ENCODE measurements at places on chromosomes 3 and 15.

- DNase-seq: no peak
Measured at GRCh38 chr15:52698514-52698913, 19.3 kb upstream of the ATOSA start.

DNA sequence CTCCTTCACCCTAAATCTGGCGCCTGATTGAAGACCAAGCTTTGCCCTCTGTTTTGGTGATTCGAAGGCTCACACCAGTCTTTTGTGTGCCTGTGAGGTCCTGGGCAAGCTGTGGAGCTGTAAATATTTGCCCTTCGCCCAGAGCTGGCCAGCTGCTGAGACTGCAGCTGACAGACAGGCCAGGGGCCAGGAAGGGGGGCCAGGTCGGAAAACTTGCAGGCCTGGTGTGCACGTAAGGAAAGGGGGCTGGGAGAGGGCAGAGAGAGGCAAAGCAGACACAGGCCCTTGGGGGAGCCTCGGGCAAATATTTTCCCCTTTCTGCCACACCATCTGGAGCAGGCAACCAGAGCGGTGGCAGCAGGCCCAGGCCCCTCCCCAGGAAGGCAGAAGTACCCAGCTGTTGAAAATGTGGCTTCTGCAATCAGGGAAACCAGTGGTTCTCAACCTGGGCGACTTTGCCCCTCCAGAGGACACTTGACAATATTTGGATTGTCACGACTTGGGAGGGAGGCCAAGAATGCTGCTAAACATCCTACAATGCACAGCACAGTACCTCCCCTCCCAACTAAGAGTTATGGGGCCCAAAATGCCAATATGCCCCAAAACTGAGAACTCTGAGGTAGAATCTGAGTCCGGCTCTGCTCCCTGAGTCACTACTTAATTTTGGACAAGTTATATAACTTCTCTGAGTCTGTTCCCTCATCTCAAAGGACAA, 2.5 kb downstream of the PDZRN3 start:
- DNase-seq: peak; percentile 50

GRCh38 chr3:180600473-180600872, 1.5 kb upstream of the TTC14 start:
- no peak for DNase-seq

DNA sequence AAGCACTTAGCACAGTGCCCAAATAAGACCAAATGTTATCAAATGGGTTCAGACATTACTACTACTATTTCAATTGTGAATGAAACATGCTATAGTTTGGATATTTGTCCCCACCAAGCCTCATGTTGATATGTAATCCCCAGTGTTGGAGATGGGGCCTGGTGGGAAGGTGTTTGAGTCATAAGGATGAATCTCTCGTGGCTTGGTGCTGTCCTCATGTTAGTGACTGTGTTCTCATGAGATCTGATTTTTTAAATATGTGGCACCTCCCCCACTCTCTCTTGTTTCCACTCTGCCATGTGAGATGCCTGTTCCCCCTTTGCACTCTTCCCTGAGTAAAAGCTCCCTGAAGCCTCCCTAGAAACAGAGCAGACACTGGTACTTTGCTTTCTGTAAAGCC, 148.7 kb upstream of the TGFBR2 start:
- DNase-seq: no peak

- DNase-seq: no peak
Measured at GRCh38 chr3:99825004-99825640, 7.5 kb downstream of the CMSS1 start.

DNA sequence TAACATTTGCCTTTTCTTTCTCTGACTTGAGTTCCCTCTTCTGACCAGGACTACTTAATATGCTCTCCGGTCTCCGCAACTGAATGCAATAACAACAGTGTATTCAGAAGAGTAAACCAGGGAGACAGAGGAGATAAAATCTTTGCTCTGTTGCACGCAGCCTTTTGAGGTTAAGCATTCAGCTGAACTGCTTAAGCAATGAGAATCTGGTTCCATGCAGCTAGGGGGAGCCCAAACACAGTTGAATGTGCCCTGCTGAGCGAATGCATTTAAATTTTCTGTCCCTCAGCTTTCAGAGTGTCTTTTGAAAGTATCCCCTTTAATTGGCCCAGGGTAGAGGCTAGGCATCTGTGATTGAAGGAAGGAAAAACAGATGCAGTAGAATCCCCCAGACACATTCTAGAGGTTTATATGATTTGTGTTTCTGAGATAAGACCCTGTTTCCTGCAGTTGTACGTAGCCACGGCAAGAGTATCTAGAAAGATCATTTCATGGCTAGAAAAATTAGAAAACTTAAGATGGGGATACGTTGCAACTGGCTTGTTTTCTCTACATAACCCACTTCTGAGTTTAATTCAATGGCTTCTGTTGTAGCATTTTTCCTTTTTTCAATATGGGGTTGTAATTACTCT, 309.6 kb downstream of the TUSC7 start:
- DNase-seq: peak; percentile 71

DNA sequence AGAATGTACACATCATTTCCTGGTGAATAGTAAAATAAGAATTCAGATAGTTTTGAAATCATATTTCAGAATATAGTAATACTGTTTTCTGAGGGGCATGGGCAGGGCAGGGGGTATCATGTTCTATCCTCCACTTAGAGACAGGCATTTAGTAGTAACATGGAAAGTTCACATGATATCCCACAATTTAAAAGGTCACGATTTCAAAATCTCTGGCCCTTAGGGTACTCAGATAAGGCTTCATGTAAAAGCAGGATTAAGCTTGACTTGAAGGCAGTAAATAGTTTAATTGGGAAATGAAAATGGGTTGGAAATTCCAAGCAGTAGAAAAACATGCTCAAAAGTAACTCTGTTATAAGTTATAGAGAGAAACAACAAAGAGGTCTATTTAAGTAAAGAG, 353.2 kb upstream of the AGTR1 start:
- DNase-seq: no peak

DNA sequence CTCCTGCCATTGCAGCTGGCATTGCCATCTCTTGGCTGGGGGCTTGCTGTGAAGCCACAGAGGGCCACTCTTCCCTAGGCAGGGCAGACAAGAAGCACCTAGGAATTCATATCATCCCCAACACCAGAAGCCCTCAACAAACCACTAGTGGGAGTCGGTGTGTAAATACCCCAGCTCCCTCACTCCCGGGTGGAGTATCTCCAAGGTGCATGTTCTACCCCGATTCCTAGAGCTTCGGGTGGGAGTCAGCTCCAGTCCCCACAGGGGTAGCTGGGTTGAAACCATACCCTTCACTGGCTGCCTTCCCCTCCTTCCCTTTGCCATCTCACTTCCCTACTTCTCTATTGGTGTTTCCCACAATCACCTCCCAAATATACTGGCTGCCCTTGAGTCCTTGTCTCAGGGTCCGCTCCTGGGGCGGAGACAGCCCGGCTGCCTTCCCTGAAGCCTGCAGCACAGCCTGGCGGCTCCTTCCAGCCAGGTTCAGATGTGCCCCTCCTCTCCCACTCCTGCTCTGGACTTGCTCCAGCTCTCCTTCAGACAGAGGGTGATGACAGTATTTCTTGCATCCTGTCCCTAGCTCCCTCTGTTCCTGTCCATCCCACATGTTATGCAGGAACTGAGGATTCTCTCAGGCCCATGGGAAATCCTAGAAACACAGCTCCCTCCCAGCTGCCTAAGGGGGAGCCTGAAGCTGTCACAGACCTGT, 33.3 kb downstream of the FAM3D start:
- DNase-seq: no peak

- DNase-seq: no peak
Measured at GRCh38 chr3:138888560-138888959, 53.8 kb upstream of the PIK3CB start.

- no peak for DNase-seq
Measured at GRCh38 chr3:31469385-31469784, 63.3 kb upstream of the STT3B start.

DNA sequence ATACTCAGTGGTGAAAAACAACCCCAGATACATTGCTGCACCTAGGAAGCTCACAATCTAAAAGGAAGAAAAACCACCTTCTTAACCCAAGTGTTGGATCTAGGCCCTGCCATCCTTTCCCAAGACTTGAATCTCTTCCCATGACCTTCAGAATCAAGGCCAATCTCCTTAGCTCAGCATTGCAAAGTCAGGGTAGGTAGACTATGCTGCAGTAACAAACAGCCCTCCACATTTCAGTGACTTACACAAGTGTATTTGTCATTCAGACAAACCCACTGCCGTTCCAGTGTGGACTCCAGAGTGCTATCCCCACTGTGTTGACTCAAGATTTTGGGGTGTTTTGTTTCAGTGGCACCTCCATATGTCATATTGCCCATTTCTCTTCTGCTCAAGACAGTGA, 278.4 kb downstream of the UACA start:
- no peak for DNase-seq

DNA sequence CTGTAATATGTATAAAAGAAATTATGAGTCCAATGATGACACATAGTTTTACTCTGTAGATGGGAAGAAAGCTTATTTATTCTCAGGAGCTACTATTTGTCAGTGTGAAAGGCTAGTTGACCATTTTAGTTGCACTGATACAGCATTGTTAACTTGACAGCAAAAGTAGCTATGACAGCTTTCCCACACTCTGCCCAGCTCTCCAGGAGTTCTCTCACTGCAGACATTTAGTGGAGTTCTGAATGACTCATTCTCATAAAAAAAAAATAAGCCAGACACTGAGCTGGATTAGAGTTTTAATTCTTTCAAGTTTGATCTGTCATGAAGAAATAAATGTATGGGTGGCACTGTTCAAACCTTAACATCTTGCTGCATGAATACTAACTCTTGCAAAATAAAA, 77.2 kb upstream of the CFAP20DC start:
- DNase-seq: no peak

DNA sequence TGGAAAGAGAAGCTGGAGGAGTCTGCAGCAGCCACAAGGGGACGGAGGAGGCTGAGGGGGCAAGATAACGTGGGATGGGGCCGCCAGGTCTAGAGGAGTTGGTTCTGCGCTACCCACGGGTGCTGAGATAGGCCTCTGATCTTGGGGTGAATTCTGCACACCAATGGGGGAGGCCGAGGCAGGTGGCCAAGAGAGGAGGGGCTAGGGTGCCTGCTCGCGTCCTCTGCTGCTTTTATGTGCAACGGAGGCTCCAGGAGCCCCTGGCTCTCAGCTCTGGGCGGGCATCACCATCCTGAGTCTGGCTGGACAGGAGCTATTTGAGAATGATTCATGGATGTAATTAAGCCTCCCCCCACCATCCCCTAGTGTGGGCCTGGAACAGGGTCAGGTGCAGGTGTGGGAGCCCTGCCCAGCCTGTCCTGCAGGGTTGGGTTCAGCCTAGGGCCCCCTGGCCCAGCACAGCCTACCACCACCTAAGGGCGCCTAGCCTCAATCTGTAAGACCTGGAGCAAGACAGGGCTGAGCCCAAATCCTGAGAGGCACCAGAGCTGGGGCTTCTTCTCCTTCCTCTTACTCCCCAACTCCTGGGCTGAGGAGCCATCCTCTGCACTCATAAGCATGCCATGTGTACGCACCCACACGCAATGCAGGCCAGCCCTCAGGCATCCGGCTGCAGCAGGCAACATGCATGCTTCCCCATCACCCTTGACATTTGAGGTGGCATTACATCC, 32.3 kb upstream of the SEMA3F start:
- no peak for DNase-seq

GRCh38 chr15:82931221-82931620, 21.3 kb downstream of the HOMER2 start:
- DNase-seq: no peak

GRCh38 chr3:160735826-160736225, 20.2 kb upstream of the PPM1L start:
- DNase-seq: peak; percentile 64

DNA sequence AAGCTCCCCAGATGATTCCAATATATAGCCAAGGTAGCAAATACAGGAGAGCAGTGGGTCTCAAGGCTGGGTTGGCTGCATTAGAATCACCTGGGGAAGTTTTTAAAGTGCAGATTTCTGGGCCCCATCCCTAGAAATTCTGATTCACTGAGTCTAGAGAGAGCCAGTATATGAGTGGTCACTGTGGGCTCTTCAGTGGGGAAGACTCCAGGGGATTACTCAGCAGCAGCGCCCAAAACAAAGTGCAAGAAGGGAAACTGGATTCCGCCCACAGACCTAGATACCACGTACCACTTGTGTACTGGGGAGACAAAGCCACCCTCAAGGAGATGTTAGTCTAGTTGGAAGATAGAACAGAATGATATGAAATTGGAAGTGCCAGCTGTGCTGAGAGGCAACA, 40.0 kb downstream of the NME9 start:
- DNase-seq: no peak

DNA sequence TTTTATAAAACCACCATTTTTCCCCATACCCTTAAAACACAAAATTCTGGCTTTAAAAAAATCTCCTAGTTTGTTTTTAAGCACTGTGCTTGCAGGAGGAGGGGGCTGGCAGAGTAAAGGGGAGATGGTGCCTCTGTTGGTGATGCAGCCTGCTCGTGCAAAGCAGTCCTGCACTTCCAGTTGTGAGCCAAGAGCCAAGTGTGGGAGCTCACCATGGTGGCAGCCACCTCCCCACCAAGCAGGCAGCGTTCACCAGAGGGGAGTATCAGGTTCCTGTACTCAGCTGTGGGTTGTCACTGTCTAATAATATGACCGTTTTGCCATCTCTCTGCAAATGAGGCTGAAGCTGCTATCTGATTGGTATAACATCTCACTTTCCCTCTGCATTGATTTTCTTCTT, 164.8 kb downstream of the SYNPR start:
- DNase-seq: no peak

- DNase-seq: no peak
Measured at GRCh38 chr3:156388497-156389448, 166.1 kb downstream of the SSR3 start.

- DNase-seq: no peak
Measured at GRCh38 chr3:45259133-45259532, 33.0 kb upstream of the TMEM158 start.

- peak; percentile 61 for DNase-seq
Measured at GRCh38 chr3:16658004-16658924, 53.0 kb upstream of the DAZL start.

DNA sequence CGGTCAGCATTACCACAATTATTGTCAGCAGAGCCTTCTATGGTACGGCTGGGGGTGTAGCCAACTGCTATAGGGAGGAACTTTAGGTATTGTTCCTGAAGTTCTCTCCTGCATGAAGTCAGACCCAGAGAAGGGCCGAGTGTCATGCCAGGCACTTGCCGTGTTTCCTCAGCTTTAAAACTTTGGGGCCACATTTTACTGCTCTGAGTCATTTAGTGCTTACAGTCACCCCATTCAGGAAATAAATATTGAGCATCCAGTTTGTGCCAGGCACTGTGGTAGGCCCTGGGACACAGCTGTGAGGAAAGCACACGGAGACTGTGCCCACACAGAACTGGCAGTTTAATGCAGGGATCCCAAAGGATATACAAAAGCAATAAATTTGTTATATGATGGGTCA, 54.5 kb upstream of the APEH start:
- no peak for DNase-seq

- no peak for DNase-seq
Measured at GRCh38 chr15:98232761-98233160, 272.3 kb downstream of the ARRDC4 start.

DNA sequence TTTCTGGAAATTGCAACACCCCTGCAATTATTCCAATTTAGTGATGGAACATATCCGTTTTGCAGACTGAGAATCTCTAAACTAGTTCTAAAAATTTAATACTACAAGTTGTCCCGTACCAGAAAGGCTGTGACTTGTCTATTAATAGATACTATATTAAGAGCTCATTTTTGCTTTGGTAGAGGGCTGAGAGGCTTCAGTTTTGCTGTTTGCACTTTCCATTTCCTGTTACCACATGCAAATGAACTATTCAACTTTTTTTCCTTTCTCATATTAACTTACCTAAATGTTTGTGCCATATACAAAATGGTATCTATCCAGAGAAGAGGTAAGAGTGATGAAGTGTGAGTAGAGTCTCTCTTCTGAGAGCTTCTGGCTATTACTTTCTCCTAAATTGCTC, 101.5 kb upstream of the CRBN start:
- no peak for DNase-seq
